ENCODE measurements at places on chromosomes 2 and 18.

DNA sequence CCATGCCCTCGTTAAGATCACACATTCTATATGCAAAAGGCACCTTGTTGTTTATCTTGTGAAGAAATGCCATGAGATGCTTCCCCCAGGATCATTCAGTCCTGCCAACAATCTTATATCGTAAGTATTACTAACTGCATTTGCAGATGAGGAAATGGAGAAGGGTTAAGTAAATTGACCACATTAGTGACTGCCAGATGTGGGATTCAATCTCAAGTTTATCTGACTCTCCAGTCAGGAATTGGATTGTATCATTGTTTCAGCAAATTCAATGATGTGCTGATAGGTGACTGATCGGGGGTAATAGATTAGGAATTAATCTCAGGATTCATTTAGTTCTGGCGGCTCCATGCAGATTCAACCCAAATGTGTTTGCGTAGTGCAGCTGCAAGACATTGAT, 106.2 kb downstream of the CNTNAP5 start:
- no peak for DNase-seq

GRCh38 chr2:159735648-159736047, 23.3 kb downstream of the MARCHF7 start:
- DNase-seq, result no peak

DNA sequence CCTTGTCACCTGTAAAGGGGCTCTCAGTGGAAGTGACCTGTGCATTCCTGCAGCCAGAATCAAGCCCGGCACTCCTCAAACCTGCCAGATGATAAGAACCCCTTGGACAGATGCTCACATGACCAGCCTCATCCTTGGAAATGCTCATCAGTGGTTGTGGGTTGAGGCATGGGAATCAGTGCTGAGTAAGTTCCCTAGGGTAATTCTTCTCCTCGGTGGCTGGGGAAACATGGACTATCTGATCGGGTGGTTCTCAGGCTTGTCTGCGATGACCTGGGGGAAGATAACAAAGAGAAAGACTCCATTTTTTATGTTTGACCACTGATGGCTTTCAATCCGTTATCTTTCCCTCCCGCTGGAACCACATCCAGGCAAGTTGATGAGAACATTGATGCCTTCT, 84.0 kb downstream of the SPP2 start:
- no peak for DNase-seq

- no peak for DNase-seq
Measured at GRCh38 chr2:176117162-176117822, 714 bp downstream of the HOXD10 start.

- no peak for DNase-seq
Measured at GRCh38 chr18:63284827-63285733, 34.5 kb downstream of the BCL2 start.

DNA sequence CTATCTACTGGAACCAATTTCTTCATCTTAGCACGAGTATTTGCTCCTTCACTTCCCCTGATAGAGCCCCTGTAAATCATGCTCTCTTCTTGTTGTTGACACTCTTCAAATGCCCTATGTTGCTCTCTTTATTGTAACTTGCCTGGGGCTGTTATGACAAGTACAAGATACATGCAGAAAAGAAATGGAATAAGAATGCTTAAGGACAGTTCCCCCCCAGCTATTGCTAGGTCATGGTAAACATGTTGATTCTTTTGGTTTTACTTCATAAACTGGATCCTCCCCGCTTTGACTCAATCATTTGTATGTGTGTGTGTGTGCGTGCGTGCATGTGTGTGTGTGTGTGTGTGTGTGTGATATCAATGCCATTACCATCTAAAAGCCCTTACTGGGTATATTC, 368.5 kb upstream of the CNTNAP5 start:
- DNase-seq, result no peak

DNA sequence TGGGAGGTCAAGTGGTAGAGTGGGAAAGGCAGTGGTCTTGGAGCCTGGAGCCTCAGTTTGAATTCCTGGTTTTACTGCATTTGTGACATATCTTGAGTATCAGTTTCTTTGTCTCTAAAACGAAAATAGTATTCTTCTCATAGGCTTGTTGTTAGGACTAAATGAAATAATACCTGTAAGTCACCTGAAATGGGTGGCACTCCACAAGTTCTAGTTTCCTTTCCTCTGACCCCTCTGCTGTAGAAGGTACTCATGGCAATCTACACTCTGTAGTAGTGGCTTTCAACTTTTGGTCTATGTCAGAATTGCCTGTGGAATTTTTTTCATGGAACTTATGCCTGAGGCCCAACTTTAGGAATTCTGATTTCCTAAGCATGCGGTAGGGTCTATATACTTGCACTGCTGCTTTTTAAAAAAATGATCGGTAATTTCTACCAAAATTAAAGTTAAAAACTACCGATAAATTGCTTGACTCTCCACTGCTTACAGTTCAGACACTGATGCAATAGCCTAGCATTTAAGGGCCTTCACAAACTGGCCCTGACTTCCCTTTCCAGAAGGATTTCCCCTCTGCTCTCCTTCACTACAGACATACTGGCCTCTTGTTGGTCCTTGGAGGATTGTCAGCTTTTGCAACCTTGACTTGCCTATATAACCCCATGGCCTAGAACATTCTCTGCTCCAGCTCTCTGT, 47.2 kb downstream of the PLEK start:
- no peak for DNase-seq

DNA sequence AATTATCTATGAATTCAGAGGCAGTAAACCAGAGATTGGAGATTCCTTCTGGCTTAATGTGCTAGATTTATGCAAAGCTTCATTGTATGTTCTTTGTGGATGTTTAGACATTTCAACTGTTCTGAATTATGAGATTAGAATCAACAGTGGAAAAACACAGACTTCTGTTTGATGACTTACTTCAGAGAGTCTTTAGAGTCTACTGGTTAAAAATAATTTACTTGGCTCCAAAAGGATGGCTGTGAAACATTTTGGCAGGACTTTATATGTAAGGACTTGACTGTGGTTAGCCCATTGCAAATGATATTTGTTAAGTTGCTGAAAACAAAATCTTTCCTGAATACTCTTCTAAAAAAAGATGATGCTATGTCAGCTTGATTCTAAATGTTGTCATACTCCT, 25.5 kb upstream of the LRRC30 start:
- no peak for DNase-seq

DNA sequence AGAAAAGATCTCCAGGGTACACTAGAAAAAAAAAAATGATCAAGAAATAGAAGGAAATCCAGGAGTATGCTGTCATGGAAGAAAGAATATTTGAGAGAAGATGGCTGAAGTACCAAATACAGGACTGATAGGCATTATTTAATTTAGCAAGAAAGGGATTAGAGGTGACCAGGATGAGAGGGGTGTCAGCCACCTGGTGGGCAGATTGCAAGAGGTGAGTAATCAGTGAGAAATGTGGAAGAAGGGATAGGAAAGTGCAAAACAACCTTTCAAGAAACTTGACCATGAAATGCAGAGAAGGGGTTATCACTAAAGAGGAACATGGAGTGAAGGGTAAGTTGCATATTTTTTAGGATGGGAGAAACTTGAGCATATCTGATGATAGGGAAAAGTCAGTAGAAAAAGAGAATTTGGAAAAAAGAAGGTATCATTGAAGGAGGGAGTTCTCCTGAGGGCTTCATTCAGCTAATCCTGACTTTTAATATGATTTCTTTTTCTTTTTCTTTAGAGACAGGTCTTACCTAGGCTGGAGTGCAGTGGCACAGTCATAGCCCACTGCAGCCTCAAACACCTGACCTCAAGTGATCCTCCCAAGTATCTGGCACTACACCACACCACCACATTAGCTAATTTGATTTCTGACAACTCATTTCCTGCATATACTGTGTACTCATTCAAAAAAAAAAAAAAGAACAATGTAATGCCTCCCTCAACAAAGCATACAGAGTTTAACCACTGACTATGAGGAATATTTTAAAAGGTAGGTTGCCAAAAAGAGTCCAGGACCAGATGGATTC, 101.3 kb downstream of the LRP2 start:
- no peak for DNase-seq

- DNase-seq, result no peak
Measured at GRCh38 chr2:233972941-233973575, 55.9 kb downstream of the TRPM8 start.

DNA sequence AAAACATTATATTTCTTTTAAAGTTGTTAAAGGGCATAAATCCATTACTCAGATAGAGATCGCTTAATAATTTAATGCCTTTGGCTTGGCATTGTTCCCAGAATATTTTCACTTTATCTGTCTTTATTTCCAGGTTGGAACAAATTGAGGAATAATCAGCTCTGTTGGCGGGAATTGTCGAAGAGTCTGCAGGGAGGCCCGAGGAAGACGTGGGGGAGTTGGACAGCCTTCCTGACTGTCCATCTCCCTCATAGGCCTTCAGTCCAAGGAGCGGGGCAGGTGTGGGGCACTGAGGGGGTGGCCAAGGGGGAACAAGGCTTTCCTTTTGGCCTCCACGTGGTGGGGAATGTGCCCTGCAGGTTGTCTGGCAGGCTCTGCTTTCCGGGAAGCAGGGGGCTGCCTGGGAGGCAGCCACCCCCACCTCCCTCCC, 179.6 kb downstream of the ZBTB7C start:
- DNase-seq, result no peak

Measured in Jurkat, Clone E6-1 (cell line).